Glutamatergic neuron (in vitro differentiated cells): ENCODE measurements at places on chromosomes 7 and 10.

DNA sequence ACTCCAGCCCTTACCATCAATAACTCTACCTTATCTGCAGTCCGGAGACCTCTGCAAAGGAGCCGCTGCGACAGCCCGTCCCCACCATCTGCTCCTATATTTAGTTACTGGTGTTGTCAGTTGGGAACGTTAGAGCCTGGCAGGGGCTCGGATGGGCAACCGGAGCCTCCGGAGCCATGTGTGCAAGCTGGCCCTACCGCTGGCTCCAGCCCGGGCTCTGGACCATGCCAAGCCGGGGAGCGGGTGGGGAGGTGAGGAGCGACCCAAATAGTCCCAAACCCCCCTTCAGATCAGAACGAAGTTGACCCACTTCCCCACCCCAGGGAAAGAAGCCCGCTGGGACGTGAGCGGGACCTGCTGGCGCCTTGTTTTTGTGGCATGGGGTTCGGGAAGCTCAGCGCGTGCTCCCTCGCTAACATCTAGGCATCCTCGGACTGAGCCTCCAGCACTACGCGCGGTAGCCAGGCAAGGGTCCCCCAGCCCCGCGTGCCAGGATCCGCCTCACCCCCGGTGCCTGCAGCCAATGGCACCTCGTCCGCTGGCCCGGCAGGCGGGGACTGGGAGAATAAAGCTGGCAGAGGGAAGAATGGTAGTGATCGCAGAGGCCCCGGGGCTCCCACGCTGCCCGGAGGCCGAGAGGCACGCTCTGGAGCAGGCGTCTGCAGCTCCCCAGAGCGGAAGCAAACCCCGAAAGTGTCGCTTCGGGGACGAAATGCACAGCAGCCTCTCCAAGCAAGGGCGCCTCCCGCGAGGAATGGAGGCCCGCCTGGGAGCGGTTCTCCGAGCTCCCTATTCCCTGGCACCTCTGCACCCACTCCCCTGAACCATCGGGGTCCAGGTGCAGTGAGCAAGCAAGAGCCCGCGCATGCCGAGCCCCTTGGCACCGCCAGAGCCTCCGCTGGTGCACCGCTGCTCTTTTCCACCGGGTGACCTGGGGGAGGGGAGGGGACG lies 679 bp downstream of the LRRC20 start:
- peak; percentile 73 for DNase-seq

DNA sequence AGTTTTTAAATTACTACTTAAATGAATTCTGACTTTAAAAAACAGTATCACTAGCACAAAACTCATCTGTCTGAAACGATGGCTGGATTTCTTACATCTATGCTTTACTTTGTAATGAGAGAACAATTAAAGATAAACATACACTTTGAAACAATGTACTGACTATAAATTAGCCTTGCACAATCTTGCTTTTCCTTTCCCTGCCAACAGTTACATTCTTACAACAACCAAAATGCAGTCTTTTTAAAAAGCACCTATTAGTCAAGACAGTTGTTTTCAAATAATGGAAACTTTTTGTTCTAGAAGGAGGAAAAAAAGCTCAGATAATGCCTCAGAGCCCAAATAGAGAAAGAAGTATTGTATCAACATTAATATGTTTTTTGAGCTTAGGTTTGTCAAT lies 153.3 kb downstream of the ELMO1 start:
- DNase-seq, result no peak

DNA sequence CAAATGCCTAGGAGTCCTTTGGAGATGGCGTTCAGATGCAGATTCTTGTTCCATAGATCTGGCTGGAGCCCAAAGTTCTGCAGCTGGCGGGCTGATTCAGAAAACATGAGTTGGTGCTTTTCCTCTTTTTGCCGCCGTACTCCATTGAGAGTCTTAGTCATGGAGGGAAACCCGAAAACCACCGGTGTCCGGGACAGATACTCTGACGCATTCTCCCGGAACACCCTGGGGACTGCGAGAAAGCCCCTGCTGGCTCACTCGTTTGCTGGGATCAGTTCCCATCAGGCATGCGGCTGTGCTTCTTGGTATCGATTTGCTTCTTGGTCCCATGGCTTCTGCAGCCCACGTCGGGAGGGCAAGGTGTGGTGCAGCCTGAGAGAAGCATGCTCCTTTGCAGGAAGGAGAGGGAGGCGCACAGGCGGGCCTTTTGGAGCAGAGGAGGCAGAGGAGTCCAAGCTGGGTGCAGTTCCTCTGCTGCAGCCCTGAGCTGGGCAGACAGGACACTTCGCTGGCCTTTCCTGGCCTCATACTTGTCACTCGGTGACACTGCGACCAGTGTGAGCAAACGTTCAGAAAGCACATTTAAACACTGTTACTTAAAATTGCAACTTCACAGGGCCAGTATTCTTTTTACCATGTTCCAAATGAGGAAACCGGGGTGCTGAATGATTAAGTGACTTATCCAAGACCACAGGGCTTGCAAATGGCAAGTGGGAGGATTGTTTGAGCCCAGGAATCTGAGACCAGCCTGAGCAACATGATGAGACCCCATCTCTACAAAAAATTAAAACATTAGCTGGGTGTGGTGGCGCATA lies 30.6 kb upstream of the PFKFB3 start:
- no peak for DNase-seq

DNA sequence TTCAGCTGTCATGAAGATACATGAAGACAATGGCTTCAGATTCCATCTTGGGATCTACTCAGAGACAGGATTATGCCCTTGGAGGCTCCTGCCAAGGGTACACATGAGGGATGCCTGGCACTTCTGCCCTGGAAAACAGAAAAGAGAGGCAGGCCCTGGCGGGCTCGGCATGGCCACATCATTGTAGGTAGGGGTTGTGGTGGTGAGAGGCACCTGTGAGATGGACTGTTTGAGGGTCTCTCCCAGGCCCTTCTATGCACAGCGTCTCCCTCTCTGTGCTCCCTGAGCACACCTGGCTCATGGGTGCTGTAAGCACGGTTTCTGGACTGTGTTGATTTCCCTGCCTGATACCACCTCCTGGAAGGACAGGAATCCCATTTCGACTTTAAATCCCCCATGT lies 304.3 kb downstream of the GLRX3 start:
- DNase-seq, result no peak

DNA sequence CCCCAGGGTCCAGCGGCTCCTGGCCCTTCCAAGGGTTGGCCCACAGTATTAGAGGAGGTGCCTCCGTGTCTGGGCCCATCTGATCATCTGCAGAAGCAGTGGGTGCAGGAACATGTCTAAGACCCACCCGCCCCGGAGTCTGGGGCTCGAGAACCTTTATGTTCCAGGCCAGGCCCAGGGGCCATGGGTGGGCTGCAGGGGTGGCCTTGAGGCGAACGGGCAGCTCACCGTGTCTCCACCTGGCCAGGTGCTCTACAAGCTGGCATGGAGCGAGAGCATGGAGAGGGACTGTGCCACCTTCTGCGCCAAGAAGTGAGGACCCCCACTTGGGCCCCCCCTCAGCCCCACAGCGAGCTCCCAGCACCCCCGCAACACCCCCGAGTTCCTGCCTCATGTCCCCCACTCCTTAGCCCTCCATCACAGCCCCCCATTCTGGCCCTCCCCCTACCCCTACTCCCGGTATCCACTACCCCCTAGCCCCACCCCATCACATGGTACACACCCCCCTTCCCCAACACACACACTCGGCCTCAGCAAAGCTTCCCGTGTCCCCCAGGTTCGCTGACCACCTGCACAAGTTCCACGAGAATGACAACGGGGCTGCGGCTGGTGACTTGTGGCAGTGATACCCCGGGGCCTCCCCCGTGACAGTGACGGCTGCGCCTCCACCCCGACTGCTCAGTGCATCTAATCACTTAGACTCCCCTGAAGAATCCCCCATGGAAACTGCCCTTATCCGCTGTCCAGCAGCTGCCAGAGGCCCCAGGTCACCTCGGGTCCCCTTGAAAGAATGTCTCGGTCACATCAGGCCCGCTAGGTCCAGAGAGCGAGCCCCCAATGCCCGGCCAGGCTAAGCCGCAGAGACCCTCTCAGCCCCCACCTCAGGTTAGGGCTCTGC lies 4.0 kb upstream of the SH2B2 start:
- no peak for DNase-seq

DNA sequence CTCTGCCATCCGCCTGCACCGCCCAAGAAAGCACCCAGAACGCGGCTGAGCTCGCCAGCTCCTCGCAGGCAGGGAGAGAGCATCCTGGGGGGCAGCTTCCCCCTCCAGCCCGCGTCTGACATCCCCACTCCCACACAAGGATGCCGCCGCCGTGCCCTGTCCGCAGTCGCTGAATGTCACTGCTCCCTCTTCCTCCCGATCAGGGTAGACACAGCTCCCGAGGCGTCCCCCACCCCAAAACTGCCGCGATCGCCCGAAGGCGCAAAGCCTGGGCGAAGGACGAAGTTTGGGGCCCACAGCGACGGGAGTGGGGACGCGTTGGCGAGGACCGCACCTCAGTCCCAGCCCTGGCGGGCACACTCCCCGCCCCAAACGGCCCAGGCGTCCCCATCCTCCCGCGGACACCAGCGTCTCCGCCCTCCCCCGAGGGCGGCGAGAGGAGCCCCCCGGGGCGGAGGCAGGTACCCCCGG lies 1.5 kb upstream of the KAT6B start:
- peak; percentile 57 for DNase-seq

- DNase-seq, result no peak
These were observed 55.0 kb downstream of the PIK3AP1 start for GRCh38 chr10:96665306-96665705.
